ENCODE measurements at places on chromosomes 1 and 21.

DNA sequence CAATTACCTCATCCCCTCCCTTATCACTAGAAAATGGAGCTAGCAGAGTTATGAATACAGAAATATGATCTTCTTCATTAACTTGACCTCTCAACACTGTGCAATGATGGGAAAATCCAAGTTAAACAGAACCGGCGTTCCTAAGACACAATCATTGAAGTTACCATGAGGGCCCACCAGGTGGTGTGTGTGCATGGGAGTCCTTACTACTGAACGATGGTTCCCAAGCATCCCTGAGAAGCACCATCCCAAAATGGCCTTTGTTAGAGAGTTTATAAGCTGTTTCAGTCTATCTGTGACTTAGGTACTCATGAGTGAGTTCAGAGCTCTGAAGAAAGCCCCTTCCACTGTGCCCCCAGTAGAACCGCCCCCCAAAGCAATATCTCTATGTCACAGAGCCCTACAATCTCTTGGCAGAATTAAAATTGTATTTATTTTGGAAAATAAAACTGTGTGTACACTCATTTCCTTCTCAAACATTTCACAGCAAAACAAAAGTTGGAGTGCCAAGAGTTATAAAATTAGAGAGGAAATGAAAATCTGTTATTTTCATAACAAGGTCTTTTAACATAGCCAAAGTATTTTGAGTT lies 56.8 kb downstream of the PLD5 start:
- DNase-seq = no peak
- no peaks in the 10 kb centered on the region for H3K27me3 ChIP-seq
- no peak overlapping the region for H3K27ac ChIP-seq
- H3K36me3 ChIP-seq = no peaks in the 10 kb centered on the region

- H3K27ac ChIP-seq = no peak overlapping the region
- H3K36me3 ChIP-seq = no peaks in the 10 kb centered on the region
- no peak for DNase-seq
Observed at GRCh38 chr1:118155106-118155505, 29.9 kb downstream of the SPAG17 start.

- no peak overlapping the region for H3K27ac ChIP-seq
- H3K27me3 ChIP-seq = no peaks in the 10 kb centered on the region
- no peaks in the 10 kb centered on the region for H3K36me3 ChIP-seq
- DNase-seq = no peak
Observed at GRCh38 chr1:232743999-232744398, 61.2 kb upstream of the MAP10 start.

- H3K4me1 ChIP-seq = peaks cover 7% of the 10 kb centered on the region
- peaks cover 55% of the 10 kb centered on the region for H3K36me3 ChIP-seq
- H3K27me3 ChIP-seq = no peaks in the 10 kb centered on the region
- DNase-seq = no peak
Observed at GRCh38 chr1:167695147-167695546, 26.6 kb upstream of the MPZL1 start.

GRCh38 chr1:170131450-170131849 lies 14.3 kb upstream of the NTMT2 start:
- no peak overlapping the region for H3K4me3 ChIP-seq
- no peak for DNase-seq
- no peaks in the 10 kb centered on the region for H3K27me3 ChIP-seq
- H3K4me1 ChIP-seq = peaks cover 12% of the 10 kb centered on the region
- H3K36me3 ChIP-seq = no peaks in the 10 kb centered on the region
- H3K27ac ChIP-seq = no peak overlapping the region

- H3K27ac ChIP-seq = no peak overlapping the region
- no peak overlapping the region for H3K4me3 ChIP-seq
- no peak for DNase-seq
Observed at GRCh38 chr1:178337091-178337706, 159.6 kb downstream of the CLEC20A start.

DNA sequence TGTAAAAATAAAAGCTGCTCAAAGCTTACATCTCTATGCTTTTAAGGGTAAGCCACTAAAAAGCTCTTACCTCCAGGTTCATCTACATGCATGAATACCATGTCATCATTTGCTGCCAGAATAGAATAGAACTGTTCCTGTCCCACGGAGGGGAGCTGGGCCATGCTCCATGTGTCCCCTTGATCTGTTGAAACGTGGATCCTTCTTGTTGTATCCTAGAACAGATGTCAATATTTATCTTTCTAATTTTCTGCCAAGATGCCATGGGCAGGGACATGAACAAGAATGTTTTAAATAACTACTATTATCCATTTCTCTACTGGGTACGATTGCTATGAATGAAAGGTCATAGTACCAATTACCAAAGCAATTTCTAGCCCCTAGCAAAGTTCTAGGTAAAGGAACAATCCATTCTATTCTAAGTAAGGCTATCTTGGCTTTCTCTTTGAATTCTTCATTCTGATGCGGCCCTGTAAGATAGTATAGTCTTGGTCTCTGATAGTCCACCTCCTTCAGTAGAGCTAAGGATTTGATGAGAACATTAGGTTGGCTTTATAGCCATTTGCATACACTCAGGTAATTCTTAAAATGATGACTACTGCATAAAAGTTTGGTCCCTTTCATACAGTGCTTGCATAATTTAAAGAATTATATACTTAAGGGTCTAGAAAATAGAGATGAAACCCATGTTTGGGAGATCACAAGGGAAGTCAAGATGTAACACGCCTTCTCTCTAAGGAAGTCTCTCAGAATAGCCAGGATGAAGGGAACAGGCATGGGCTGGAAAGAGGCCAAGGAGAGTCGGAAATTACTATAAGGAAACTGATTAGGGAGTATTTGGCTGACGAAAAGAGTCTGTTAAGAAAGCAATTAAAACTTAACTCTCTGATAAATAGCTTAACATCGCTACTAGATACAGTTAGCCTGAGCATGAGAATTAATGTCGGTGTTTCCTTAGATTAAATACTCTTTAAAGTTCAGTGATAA lies 35.4 kb upstream of the MYBPHL start:
- H3K4me3 ChIP-seq = no peak overlapping the region
- H3K27ac ChIP-seq = no peak overlapping the region
- no peaks in the 10 kb centered on the region for H3K27me3 ChIP-seq
- H3K4me1 ChIP-seq = no peaks in the 10 kb centered on the region

- no peaks in the 10 kb centered on the region for H3K27me3 ChIP-seq
- DNase-seq = peak; percentile 74
- no peaks in the 10 kb centered on the region for H3K36me3 ChIP-seq
- no peak overlapping the region for H3K27ac ChIP-seq
- H3K4me1 ChIP-seq = no peaks in the 10 kb centered on the region
Observed at GRCh38 chr1:18528616-18529015, 47.9 kb downstream of the KLHDC7A start.

DNA sequence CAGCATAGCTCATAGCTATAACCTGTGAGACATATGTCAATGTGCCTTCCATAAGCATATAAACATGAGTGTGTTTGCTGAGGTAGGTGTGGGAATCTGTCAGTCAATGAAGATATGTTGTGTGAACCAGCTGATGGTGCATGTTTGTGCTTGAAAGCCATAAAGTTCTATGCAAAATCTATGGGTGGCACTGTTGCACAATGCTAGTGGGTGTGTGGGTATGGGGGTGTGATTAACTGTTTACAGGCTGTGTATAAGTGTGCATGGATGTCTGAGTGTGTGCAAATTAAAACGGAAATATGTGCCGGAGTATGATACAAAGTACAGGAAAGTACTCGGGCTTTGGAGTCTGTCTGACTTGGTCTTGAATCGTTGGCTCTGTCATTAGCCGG lies 1.0 kb upstream of the ATP2B4 start:
- H3K27ac ChIP-seq = peak overlapping the region; percentile 92
- no peaks in the 10 kb centered on the region for H3K36me3 ChIP-seq

- DNase-seq = no peak
- H3K36me3 ChIP-seq = no peaks in the 10 kb centered on the region
- H3K4me3 ChIP-seq = no peak overlapping the region
- H3K27ac ChIP-seq = no peak overlapping the region
- H3K4me1 ChIP-seq = peaks cover 30% of the 10 kb centered on the region
- no peaks in the 10 kb centered on the region for H3K27me3 ChIP-seq
Observed at GRCh38 chr1:153561466-153561985, 4.1 kb downstream of the S100A2 start.

DNA sequence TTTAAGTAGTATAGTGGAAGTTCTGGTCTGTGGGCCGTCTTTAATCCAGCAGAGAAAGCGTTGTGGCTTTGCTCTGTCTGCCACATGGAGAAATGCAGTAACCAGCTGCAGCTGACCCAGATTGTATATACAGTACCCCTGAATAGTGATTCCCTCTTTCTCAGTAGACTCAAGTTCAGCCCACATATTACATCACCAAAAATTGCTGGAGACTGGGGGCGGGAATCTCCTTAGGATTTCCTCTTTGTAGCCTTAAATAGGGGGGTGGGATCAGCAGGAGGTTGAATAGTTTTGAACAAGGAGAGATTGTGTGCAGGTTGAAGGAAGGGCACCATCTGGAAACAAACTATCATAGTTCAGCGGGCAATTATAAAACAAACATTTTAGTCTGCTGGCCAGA lies at the start of gene ANGPTL1:
Gene ANGPTL1, minus strand, starts transcription at position 134 of the 400 bp plus-strand sequence. CDS start 5,301 bp downstream, outside the sequence.
- peak within 1 kb of the TSS; percentile 82 for H3K27ac ChIP-seq
- H3K4me3 ChIP-seq = peak within 1 kb of the TSS; percentile 58
- H3K27me3 ChIP-seq = no peaks in the 10 kb centered on the region
- H3K36me3 ChIP-seq = no peaks in the 10 kb centered on the region

GRCh38 chr1:189429610-189430009 lies 1048.1 kb downstream of the BRINP3 start:
- H3K27me3 ChIP-seq = no peaks in the 10 kb centered on the region
- no peaks in the 10 kb centered on the region for H3K36me3 ChIP-seq
- no peaks in the 10 kb centered on the region for H3K4me1 ChIP-seq
- no peak overlapping the region for H3K27ac ChIP-seq
- no peak for DNase-seq
- H3K4me3 ChIP-seq = no peak overlapping the region

DNA sequence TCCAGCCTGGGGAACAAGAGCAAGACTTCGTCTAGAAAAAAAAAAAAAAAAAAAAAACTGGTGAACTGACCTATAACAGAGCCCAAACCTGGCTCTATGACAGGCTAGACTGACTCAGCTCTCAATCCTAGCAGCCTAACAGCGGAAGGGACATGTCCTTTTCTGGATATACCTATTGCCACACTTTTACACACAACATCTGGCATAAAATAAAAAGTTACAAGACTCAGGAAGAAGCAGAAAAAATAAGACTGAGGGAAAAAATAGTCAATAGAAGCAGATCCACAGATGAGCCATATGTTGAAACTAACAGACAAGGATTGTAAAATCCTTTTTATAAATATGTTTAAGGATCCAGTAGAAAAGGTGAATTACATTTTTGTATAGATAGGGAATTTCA lies 57.5 kb upstream of the IPO9 start:
- peaks cover 9% of the 10 kb centered on the region for H3K4me1 ChIP-seq
- H3K27ac ChIP-seq = no peak overlapping the region

DNA sequence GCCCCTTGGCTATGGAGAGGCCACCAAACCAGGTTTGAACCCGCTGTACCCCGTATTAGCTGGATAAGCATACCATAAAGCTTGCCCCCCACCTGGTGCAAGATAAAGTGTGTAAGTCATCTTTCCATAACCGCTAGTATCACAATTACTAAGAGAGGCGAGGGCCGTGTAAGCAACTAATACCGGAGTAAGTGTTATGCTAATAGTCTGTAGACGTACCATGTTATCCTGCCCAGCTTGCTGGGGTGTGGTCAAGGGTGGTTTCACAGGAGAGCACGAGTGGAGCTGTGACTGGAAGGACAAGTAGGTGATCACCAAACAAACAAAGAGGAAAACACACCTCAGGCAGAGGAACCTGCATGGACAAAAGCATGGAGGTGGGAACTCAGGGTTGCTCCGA lies 3.6 kb upstream of the TNFRSF1B start:
- H3K27ac ChIP-seq = no peak overlapping the region
- peaks cover 22% of the 10 kb centered on the region for H3K27me3 ChIP-seq
- no peaks in the 10 kb centered on the region for H3K36me3 ChIP-seq
- no peak overlapping the region for H3K4me3 ChIP-seq
- H3K4me1 ChIP-seq = peaks cover 37% of the 10 kb centered on the region

DNA sequence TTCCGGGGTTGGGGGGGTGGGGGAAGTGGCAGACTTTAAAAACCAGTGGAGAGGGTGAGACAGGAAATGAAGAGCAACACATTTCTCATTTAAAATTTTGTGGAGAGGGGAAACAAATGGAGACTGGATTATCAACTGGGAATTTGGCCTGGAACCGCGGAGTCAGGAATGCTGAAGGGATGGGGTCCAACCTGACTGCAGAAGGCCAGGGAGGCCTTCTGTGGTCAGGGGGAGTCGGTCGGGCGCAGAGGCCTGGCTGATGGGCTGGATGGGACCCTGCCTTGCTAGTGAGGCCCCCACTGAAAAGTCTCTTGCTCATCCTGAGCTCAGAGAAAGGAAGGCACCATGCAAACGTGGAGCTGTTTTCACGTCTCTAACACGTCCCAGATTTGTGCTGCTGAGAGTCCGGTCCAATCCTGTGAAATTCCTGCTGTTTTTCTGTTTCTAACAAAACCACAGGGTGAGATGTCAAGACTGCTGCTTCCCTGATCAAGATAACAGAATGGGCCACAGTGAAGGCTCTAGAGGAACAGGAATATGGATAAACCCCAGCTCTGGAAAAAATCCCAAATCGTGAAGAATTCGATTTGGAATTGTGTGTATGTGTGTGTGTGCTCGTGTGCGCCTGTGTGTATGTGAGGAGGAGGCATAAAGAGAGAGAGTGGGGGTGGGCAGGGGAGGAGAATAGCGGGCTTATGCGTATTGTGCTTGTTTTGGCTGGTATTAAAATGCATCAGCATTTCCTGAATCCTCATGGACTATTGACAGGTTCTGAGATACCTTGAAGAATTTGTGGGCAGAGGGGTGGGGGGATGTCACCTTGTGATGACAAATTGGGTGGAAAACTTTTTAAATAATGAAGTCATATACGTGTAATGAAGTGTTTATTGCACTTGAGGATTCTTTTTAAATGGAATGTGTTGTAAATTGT lies 117.4 kb downstream of the NGF start:
- no peak for DNase-seq
- H3K27ac ChIP-seq = no peak overlapping the region
- no peaks in the 10 kb centered on the region for H3K36me3 ChIP-seq
- H3K27me3 ChIP-seq = no peaks in the 10 kb centered on the region
- no peaks in the 10 kb centered on the region for H3K4me1 ChIP-seq

DNA sequence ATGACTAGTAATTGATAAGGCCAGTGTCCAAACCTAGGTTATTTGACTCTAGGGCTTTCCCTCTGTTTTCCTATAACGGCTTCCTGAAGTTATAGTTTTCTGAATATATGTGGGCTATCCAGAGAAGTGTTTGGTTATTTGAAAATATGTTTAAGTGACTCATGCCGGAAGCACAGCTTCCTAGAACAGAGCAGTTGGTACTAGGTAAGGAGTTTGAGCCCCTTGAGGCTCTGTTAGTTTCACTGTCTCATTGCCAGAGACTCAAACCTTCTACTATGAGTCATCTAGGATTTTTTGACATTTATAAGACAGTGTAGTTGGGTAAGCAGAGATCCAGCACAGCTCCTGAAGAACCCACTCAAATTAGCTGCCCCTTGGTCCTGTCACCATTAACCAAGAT lies 27.1 kb upstream of the LEPR start:
- no peaks in the 10 kb centered on the region for H3K27me3 ChIP-seq
- H3K4me1 ChIP-seq = no peaks in the 10 kb centered on the region
- no peaks in the 10 kb centered on the region for H3K36me3 ChIP-seq
- no peak overlapping the region for H3K27ac ChIP-seq
- no peak for DNase-seq
- H3K4me3 ChIP-seq = no peak overlapping the region

All from esophagus muscularis mucosa (tissue), 4 donors.